Nephron progenitor cell (in vitro differentiated cells): ENCODE measurements at places on chromosomes 3 and 15.

- DNase-seq: no peak
These were observed 110.0 kb downstream of the ATG7 start for GRCh38 chr3:11382146-11382745.

- no peak for DNase-seq
These were observed 130.0 kb upstream of the TJP1 start for GRCh38 chr15:29952225-29952624.

DNA sequence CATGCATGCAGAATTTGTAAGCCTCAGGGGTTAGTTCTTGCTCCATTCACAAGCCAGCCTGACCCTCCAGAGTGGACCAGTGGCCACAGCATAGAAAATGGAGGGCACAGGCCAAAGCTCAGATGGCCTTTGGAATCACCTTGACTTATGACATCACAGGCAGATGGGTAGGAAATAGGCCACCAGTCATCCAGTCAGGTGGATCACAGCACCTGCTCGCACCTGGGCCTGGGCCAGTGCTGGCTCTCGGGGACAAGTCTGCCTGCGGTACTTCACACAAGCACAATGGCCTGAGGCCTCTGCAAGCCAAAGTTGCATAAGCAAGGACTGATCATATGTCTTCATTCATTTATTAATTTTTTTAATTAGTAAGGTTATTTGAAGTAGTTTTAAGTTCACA lies 39.3 kb downstream of the PPCDC start:
- DNase-seq: no peak

- no peak for DNase-seq
These were observed 247.5 kb upstream of the LRIG1 start for GRCh38 chr3:66748175-66748876.

GRCh38 chr3:76679541-76679940 lies 360.4 kb upstream of the ROBO2 start:
- DNase-seq: no peak

- DNase-seq: no peak
These were observed 415.5 kb upstream of the ARPP21 start for GRCh38 chr3:35223632-35224394.

GRCh38 chr3:134378384-134378783 lies 4.1 kb upstream of the AMOTL2 start:
- DNase-seq: no peak

DNA sequence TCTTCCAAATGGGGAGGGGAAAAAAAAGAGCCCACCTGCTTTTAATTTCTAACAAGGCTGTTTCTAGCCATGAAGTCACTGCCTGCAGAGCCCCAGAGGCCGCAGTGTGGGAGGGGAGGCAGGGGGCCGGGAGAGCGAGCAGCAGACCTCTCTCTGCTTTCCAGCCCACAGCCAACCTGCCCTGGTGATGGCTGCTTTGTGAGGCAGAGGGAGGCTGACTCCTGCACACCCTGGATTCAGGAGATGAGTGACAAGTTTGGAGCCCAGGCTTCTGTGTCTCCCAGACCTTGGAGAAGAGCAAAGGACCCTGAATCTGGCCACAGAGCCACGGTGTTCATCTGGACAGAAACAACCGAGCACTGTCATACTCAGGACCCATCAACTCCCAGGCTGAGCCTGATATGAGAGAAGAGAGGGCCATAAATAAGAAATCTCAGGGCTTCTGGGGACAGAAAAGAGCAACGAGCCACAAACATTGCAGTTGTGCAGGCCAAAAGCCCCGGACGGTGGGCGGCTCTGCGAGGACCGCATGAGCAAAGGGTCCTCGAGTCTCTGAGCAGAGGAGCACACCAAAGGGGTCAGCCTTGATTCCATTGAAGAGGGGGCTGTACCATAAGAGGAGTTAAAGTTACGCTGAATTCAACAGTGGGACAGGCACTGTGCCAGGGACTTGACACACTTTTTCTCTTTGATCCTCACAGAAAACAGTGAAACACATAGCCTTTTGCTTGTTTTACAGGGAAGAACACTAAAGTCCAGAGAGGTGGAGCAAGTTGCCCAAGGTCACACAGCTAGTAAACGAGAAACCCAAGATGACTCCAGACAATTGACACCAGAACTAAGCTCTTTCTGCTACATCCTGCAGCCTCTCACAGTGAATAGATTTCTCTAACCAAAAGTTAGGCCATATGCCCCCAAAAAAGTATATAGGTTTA lies 97.2 kb downstream of the SEMA5B start:
- peak; percentile 23 for DNase-seq

DNA sequence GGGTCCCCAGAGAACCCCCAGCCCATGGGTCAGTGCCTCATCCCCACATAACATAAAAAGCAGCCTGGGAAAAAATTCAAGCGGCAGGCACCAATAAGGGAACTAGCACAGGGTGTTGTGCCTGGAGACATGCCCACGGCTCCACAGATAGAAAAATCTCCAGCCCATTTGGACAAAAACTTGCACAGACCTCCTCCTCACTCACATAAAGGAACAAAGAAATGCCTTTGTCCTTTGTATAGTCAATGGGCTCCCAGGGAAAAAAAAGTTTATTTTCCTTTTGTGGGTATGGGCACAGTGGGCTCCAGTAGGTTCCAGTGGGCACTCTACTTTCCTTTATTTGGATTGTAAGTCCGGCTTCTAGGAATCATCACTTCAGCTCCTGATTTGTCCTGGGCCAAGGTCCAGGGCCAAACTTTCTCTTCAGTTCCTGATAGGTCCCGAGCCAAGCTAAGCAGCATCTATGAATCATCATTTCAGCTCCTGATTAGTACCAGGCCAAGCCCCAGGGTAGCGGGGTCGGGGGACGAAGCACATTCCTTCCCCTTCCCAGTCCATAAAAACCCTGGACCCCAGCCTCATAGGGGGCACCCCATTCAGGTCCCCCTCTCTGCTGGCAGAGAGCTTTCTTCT lies 1.6 kb upstream of the DNAH12 start:
- no peak for DNase-seq

DNA sequence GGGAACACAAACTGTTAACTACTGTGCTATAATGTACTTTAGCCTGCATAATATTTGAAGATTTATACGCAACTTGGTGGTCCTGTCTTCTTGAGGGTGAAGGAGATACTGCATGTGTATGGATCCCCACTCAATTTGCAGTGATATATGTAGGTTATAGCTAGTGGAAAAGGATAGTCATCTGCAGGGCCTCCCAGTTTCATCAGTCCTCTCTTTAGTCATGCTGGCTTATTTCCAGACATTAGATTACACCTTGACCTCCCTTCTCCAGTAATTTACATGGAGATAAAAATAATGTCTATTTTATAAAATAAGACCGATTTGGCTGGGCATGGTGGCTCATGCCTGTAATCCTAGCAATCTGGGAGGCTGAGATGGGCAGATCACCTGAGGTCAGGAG lies 3.7 kb downstream of the NR1D2 start:
- DNase-seq: no peak

- DNase-seq: no peak
These were observed 13.8 kb upstream of the FAM219B start for GRCh38 chr15:74920456-74920855.

DNA sequence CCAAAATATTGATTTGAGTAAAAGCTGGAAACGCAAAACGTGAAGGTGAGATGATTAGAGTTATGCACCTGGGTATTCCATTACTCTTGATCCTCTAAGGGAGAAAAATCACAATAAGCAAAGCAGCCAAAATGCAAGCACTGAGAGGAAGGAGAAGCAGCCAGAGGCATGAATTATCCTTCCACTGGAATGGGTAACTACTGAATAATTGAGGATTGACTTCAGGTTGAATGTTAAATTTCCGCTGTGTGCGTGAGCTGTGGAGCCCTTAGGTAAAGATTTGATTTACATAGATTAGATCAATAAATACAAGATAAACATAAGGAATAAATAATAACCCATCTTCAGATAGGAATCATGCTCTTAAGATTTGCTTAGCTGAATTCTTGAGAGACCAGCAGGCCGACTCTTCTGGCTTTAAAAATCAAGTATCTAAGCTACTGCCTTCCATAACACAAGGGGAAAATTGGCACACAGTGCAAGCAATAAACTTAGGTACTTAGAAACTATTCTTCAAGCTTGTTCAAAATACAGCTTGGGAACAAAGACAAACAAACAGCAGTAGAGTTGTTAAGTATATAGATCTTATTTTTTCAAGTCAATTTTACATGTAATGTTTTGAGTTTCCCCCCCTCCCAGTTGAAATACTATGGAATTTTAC lies 1459.5 kb downstream of the ZPLD1 start:
- DNase-seq: no peak

GRCh38 chr3:69409011-69409410 lies 23.1 kb upstream of the FRMD4B start:
- no peak for DNase-seq

DNA sequence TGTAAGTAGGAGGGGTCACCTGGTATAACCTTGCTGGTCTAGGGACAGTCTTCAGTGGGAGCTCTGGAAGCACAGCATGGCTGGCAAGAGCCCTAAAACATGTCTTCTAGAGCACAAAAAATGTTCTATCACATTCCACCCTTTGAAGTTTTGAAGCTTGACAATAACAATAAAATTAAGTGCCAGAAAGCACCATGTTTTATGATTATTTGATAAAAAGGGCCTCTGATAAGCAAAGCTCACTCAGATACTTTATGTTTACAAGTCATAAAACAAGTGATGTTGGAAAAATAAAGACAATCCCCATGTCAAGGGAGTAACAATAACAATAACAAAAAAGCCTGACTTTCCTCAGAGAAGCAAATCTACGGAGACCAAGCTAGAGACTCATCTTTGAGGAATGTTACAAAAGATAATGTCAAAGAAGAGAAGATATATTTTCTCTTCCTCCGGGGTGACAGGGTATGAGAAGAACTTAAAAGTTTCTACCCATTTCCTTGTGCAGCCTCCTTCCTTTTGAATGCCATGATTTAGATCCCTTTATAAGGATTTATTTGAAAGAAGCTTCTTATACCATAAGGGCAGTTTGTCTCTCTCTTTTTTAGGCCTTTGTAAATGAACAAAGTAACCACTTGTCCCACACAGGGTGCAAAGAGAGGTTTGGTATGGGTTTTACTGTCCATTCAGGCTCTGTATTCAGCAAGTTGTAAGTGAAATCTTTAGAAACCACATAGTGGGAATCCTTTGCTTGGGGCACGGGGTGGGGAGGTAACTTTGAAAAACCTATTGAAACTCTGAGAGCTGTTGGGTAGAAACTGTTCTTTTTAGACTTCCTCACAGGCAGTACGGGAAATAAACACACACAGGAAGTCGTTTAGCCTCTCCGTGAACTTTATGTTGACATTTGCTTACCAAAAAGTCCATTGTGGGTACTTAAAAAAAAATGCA lies 109.6 kb upstream of the RBMS3 start:
- no peak for DNase-seq

DNA sequence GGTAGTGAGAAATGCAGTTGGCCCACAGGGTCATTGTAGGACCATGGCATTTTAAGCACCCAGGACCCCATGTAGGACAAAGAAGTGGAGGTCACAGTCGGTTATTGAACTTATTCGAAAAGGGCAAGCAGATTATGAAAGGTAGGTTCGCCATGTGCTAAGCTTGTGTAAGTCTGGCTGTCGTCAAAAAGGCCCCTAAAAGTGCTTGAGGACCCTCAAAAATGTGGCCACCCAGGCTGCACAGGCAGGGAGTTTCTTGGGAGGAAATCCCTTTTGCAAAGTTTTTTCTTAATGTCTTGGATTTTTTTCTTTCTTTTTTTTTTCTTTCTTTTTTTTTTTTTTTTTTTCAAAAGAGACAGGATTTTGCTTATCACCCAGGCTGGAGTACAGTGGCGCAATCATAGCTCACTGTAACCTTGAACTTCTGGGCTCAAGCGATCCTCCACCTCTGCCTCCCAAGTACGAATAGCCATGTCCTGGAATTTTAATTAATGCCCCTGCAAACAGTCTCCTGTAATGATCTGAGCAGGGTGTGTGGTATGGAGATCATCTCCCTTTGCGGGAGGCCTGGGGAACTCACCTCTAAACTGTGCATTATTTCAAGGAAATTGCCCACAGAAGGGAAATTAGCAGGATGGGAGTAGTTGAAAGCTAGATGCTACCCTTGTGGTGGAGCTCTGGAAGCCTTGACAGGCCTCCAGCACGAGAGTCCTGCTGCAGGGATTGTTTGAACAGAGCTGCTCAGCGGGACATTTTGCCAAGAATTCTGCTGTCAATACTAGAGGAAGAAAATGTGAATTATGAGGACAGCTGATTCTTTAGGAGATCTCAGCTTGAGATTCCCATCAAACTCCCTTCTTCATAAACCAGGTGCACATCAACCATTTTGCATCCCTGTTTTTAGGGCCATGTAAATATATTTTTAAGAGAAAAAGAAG lies 28.4 kb downstream of the THSD4 start:
- DNase-seq: no peak

GRCh38 chr3:171979081-171979480 lies 60.3 kb upstream of the FNDC3B start:
- DNase-seq: no peak

DNA sequence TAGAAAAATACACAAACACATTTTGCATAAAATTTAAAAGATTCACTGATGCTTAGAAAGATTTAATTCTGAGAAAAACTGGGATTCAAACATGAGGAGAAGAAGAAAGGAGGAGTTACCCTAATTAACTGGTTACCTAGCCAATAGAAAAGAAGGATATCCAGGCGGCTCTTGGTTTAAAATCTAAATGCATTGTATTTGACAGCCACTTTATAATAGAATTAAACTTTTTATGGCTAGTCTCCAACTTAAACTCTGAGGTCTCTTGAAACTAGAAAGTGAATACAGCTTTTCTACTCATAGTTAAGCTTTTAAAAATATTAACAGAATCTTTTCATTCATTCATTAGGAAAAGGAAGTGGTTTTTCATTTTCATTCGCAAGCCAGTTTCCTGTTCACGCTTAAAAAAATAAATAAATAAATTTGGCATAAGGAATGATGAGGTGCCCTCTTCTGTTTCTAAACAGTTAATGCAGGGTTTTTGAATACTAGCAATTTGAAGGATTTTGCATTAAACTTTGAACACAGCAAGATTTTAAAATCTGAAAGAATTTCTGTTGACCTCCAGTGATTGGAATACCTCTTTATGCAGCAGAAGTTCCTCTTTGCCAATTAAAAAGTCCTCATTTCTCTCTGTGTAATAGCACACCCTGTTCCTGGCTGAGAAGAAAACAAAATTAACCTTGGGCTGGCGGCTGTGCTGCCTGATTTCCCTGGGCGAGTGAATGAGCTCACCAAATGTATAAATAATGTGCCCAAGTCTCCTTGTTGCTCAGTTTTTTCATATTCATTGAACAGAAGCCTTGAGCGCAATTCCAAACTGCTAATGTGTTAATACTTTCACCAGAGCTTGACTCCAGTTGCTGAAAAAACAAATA lies 105.1 kb downstream of the ZMAT3 start:
- no peak for DNase-seq

DNA sequence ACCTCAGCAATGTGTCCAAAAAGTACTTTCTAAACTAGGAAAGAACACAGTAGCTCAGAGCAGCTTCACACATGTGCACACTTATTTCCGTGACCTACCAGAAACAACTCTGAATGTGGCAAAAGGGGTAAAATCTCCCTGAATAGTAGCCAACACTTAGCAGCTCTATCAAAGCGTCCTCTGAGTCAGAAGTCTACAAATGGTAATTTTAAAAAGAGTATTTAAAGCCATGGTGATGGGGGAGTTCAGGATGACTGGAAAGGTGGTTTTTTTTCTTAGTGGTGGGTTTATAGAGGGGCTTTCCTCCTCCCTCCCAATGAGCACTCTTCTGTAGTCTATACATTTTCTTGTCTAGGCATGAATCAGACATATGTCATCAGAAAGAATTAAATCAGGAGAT lies 223.8 kb upstream of the PRICKLE2 start:
- no peak for DNase-seq
